ENCODE measurements at places on chromosomes 3 and 15.

- DNase-seq, result no peak
Measured at GRCh38 chr3:20137647-20138046, 48.4 kb downstream of the SGO1 start.

GRCh38 chr15:35679186-35679585 is 133.2 kb upstream of the DPH6 start:
- no peak for DNase-seq

DNA sequence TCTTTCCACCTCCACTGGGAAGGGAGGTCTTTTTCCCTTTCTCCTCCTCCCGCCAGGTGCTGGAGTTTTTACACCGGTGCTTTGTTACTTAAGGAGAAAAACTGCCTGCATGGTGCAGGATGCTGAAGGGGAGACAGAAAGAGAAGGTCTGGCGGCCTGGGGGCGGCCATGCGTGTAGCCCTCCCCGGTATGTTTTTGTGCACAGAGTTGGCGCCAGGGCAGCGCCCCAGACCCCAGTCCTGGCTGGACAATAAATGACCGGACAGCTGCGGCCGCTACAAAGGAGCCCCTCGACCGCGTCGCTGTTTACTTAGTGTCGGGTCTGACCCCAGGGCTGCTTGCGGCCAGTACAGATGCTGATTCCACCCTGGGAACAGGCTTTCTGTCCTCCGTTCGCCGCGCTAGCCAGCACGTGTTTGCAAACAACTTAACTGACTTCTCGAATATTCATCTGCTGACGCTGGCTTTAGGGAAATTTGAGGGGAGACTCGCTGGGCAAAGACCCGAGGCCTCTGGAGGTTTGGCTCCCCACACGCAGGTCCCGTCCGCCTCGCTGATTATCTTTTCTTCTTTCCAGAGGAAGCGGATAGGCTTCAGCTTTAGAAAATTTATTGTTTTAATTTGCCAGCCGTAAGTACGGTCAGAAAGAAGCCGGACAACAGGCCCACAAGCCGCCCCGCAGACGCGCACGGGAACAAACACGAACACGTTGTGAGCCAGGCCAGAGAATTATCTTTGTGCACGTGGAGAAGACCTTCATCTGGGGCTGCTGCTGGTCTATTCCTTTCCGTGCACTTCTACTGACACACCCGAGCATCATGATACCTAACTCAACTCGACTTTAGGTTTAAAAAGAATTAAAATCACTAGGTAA is 46.9 kb downstream of the ZIC4 start:
- no peak for DNase-seq

GRCh38 chr3:30619318-30619717 is 12.9 kb downstream of the TGFBR2 start:
- DNase-seq, result no peak

- no peak for DNase-seq
Measured at GRCh38 chr3:141287326-141287725, 55.7 kb downstream of the PXYLP1 start.

GRCh38 chr3:43522727-43523362 is 99.0 kb downstream of the ANO10 start:
- no peak for DNase-seq

GRCh38 chr3:42301446-42302175 is 35.6 kb upstream of the CCK start:
- no peak for DNase-seq

GRCh38 chr15:45784656-45785055 is 149.8 kb downstream of the SQOR start:
- no peak for DNase-seq

GRCh38 chr3:186322761-186323160 is 39.3 kb downstream of the DGKG start:
- DNase-seq, result no peak

- DNase-seq, result no peak
Measured at GRCh38 chr3:107217172-107217571, 160.1 kb upstream of the CCDC54 start.

DNA sequence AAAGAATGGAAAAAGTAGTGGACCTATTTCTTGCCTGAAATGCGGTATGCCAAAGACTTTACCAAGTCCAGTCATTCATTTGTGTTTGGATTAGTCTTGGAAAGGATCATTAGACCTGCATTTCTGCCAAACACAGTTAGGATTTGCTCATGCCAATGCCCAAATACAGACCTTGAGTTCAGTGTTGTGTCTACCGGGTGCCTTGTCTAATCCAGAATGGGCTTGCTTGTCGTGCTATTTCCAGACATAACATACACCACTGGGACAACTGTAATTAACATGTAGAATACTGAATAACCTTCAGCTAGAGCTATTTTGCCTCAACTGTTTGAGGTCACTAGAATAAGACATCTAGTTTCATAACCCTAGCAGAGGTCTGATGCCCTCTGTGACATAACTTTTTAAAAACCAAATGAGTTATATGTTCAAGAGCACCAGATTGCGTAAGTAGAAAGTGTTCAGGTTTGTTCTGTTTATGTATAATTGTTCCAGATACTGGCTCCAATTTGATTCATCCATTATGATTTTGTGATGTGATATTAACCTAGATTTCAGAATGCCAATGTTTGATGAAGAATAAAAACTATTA is 145.3 kb upstream of the DPH6 start:
- no peak for DNase-seq

DNA sequence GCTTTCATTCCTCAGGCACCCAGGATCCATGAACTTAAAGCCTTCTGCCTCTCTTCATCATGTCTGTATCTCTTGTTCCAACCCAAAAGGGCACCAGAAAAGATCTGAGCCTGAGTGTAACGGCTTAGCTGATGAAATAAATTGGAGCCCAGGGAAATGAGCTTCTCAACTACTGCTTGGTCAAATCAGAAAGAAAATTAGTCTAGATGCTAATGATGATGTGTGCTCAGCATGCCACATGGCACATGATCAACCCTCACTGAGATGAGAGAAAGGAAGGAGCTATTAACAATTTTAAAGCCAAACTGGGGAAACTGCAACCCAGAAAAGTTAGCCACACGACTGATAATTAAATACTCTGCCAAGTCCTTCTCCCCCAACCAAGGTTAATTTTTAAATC is 325.7 kb downstream of the CNTN3 start:
- DNase-seq, result no peak

- no peak for DNase-seq
Measured at GRCh38 chr3:57144952-57145351, 20.2 kb downstream of the IL17RD start.

GRCh38 chr3:148128136-148128535 is 569.6 kb upstream of the AGTR1 start:
- DNase-seq, result no peak

DNA sequence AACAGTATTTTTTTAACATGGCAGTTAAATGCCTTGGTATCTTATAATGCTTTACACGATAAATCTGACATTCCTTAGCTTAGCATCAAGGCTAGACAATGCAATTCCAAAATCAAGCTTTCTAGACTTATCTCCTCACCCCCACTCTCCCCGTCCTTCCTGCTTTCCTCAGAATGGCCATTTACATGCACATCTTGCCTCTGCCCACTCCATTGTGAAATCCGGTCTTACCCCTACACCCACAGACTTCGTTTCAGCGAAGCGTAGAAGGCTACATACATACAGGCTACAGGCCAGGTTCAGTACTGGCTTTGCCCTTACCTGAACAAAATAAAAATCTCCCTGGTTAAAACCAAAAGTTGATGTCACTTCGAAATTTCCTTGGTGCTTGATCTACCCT is 58.6 kb upstream of the SLC12A8 start:
- DNase-seq, result no peak

DNA sequence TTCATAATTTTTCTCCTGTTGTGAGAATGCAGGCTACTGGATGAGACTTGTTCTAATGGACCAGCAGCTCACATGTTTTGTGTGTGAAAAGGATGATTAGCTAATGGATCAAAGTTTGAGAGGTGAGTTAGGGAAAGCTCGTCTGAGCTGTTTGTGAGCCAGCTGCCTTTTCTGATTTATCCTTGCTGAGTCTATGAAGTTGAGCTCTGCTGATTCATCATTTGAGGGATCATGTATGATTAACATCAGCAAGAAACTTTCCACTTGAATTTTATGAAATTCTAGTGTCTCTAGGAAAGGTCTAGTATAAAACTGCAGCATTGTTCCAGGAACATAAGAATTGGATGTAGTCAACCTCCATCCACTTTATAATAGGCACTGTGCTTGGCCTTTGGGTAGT is 698.7 kb downstream of the NTRK3 start:
- no peak for DNase-seq

DNA sequence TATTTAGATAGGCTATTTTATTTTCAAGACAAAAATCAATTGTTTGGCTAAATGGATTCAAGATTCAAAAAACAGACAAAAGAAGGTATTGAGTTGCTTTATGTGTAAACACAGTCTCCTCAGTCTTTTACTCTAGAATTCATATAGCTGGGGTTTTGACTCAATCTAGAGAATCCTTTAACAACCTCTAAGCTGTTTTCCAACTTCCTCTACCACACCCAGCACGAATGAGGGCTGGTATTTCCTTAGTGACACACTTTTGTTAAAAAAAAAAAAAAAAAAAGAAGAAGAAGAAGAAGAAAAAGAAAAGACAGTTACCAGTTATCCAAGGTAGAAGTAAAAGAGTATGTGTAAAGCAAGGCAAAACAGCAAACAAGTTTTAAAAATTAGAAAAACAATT is 732.8 kb upstream of the GOLIM4 start:
- DNase-seq, result no peak

GRCh38 chr3:162525771-162526170 is 1029.2 kb downstream of the OTOL1 start:
- DNase-seq, result no peak

- DNase-seq, result no peak
Measured at GRCh38 chr15:71489570-71489969, 320.8 kb upstream of the NR2E3 start.

- no peak for DNase-seq
Measured at GRCh38 chr15:76338486-76339304, 2.1 kb downstream of the ISL2 start.

DNA sequence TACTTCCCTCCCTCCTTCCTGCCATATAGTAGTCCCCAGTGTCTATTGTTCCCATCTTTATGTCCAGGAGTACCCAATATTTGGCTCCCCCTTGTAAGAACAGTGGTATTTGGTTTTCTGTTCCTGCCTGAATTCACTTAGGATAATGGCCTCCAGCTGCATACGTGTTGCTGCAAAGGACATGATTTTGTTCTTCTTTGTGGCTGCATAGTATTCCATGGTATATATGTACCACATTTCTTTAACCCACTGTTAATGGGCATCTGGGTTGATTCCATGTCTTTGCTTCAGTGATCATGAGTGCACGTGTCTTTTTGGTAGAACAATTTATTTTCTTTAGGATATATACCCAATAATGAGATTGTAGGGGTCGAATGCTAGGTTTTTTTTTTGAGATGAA is 19.3 kb downstream of the SPRED1 start:
- no peak for DNase-seq

DNA sequence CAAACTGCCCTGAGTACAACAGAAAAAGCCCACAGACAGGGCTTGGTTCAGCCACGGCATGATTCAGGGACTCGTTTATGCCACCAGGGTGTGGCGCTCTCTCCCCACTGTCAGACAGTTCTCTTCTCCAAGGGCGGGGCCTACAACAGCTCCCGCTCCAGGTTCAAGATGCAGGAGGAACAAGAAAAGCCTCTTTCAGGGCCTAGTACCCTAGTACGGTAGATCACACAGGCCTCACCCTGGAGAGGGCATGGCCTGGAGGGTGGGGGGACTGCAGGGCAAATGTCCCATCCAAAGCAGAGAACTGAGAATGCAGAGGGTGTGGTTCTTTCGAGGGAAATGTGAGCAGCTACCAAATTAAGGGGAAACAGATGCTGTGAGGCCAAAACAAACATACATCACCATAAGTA is 12.0 kb downstream of the MESD start:
- no peak for DNase-seq

DNA sequence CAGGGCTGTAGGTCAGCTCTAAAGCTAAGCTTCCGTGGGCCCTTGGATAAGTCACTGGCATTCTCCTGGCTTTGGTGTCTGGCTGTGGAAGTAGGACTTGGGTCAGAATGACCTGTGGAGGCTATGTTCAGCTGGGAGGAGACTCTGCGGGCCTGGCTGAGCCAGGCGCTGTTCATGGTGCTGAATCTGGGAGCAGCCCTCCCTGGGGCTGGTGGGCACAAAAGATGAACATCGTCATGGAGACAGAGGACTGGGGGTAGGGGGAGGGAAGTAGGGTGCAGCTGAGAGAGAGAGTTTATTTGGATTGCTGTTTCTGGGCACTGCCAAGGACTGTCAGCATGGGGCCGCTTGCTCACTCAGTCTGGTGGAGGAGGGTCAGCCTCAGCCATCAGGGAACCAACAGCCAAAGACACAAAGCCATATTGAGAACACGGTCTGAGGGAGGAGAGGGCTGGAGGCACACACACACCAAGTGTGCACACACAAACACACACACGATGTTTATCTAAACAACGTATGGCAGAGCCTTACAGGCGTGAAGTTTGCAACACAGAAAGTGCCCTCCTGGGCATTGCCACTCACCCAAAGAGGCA is 120.7 kb upstream of the LINGO1 start:
- DNase-seq, result no peak

- DNase-seq, result no peak
Measured at GRCh38 chr3:117798221-117798620, 1088.6 kb downstream of the TUSC7 start.

DNA sequence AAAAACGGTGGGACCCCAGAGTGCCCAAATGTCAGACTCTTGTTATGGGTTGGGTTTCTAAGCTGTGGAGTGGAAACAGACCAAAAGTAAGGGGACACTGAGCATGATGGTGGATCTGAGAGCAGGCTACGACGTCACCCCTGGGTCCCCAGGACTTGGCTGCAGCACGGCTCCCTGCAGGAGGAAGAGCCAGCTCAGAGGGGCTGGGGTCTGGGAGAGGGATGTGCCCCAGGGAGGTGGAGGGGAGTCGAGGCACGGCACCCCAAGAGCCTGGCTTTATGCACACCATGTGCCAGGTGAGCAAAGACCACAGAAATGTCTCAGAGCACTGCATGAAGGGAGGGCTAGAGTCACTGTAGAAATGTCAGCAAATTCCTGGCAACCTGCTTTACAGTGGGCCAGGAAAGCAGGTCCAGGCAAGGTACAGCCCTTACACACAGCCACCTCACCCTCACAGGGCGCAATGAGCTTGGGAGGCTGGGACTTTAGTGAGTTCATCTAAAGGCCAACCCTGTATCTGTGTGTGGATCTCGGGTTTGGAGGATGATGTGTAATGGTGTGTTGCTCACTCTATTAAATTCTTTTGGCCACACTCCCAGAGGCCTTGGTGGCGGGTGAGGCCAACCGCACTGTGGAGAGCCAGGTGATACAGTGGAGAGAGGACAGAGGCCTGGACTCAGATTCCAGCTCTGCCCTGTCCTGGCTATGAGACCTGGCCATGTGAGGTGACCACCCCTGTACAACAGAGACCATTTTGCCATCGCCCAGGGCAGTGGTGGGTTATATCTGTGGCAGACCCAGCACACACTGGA is 14.1 kb downstream of the CTSH start:
- DNase-seq, result no peak

GRCh38 chr15:39028069-39028468 is 463.5 kb upstream of the RASGRP1 start:
- no peak for DNase-seq

DNA sequence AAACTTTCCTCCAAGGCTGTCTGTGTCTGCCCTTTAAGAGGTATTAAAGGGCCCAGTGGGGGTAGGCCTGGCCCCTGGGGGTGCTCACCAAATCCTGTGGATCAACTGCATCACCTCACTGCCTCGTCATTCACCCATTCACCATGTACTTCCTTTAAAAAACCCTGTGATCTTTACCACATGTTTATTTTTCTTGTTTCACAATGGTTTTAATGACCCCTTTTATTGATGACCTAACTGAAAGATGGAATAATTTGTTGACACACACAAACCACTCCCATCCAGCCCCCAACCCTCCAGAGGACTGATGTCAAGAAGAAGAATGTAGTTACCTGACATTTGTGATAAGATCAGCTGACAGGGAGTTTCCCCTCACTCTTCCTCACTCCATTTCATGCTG is 40.8 kb downstream of the KCNAB1 start:
- no peak for DNase-seq

Data from stimulated activated CD8-positive, alpha-beta memory T cell treated with anti-CD3 and anti-CD28 coated beads, Interleukin-15, amount 100 ng/mL, for 4 hours (primary cell).